CD4-positive, alpha-beta T cell treated with Interferon alpha-2 for 1 hour (primary cell): ENCODE measurements at places on chromosomes 1 and 21.

DNA sequence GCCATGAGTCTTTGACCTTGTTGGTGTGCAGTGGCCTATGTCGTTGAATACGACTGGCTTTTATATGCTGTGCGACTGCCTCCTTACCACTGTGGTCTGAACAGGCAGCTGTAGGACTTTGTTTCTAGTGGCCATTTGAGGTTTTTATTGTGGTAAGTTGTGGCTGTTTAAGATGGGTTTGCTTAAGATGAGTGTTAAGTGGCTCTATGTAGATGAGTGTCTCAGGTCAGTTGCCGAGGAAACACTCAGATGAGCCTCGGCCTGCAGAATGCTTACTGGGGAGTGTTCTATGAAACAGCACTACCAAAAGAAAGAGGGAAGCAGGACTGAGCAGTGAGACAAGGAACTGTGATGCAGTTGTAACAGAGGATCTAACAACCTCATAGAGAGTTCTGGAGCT, 14.9 kb upstream of the CD1C start:
- DNase-seq = no peak

- DNase-seq = no peak
Measured at GRCh38 chr1:234584420-234584805, 25.6 kb downstream of the IRF2BP2 start.

- DNase-seq = no peak
Measured at GRCh38 chr1:235843461-235843961, 23.2 kb downstream of the LYST start.

GRCh38 chr1:165764277-165764676, 4.4 kb downstream of the TMCO1 start:
- DNase-seq = no peak

- DNase-seq = no peak
Measured at GRCh38 chr1:112878321-112878720, 77.7 kb downstream of the SLC16A1 start.

- DNase-seq = no peak
Measured at GRCh38 chr1:96361961-96362360, 359.6 kb upstream of the PTBP2 start.

DNA sequence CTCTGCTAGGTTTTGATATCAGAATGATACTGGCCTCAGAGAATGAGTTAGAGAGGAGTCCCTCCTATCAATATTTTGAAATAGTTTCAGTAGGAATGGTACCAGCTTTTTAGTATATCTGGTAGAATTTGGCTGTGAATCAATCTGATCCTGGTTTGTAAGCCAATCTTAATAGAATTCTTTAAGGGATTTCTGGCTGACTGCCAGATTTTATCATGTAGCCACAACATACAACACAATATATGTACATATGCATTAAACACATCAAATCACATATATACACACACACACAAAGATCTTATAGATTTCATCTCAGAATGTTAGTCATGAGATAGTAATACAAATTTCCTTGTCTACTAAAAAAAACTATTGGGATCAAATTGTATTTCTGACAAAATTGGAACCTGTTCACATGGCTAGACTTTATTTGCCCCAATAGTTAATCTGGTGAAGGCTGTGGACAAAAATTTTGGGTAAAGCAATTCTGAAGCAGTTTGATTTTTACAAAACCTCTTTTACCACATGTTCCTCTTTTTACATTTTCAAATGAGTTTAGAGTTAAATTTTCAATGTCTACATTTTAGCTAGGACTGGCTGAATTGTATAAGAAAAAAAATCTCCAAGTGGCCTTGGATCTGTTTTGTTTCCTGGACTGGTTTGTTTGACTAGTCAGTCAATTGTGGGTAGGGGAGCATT, 151.7 kb downstream of the FASLG start:
- DNase-seq = no peak

GRCh38 chr1:34406377-34406776, 229.7 kb downstream of the C1orf94 start:
- DNase-seq = no peak

DNA sequence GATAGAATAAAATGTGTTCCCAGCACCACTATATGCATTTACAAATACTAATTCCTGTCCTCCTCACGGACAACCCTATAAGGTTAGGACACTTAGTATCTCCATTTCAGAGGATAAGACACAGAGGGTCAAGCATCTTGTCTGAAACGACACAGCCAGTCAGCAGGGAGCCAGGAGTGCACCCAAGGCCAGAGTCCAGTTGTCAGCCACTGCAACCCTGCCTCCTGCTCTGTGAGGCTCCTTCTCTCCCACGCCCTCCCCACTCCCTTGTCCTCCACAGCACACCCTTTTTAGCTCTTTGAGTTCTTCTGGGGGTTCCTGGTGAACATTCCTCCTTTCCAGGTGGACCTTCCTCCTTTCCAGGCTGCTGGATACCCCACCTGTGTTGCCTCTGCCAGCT, 119.0 kb upstream of the TNR start:
- no peak for DNase-seq

- DNase-seq = no peak
Measured at GRCh38 chr1:29469457-29469856, 233.1 kb downstream of the PTPRU start.

DNA sequence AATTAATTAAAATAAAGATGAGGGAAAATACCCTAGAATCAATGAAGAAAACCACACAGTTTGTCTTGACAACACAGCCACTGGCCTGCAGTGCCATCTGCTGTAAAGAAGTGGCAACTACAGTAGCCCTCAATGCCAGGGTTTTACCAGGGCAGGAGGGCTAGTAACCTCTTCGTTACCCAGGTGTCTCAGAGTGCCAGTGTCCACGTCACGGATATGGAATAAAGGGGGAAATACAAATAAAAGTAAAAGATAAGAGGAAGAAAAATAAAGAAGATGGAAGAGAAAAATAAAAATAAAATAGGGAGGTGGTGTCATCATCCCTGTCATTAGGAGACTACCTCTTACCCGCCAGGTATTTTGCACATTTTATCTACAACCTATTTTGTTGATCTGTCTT, 14.2 kb upstream of the SLC44A3 start:
- DNase-seq = peak; percentile 61

DNA sequence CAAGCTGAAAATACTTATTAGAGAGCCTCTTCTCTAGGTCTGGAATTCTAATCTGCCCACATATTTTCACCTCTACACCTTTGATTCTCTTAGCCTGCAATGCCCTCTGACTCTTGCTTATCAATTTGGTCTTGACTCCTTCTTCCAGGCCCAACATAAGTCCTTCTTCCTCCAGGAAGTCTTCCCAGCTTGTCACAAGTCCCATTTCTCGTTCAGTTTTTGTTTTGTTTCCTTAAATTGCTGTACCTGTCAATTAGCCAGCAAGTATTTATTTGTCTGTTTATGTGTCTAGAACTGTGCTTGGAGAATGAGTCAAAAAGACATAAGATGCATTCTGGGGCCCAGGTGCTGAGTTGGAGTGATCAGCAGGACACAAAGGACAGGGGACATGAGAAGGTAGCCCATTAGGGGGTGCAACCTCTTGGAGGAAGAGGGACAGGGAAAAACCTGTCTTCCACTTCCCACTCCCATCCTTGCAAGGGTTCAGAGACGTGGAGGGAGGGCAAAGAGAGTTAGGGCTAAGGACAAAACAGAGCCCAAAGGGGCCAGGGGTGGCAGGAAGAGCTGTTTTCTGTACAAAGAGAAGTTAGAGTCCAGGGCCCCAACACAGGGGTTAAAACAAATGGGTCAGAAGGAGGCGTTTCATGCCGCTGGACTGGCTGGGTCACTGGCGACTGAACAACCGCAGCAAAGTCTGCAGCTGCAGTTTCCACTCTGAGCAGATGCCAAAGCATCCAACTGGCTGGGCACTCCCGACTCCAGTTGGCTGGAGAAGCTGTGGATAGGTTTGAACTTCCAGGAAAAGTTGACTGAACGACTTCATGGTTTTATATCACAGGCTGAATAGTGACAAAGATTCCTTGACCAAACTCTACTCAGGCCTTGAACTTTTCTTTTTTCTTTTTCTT, 10.7 kb upstream of the CNR2 start:
- no peak for DNase-seq

- no peak for DNase-seq
Measured at GRCh38 chr1:6485168-6486101, 6.0 kb downstream of the PLEKHG5 start.

GRCh38 chr1:113990961-113991360, 11.7 kb downstream of the OLFML3 start:
- DNase-seq = no peak

DNA sequence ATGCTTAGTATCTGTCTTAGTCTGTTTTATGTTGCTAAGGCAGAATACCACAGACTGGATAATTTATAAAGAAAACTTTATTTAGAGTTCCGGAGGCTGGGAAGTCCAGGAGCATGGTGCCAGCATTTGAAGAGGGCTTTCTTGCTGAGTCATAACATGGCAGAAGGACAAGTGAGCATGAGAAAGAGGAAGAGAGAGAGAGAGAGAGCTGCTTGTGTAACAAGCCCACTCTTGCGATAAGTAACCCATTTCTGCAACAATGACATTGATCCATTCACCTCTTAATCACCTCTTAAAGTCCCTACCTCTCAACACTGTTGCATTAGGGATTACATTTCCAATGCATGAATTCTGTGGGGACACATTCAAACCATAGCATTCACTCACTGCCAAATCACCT, 11.7 kb upstream of the MYOCOS start:
- DNase-seq = no peak

GRCh38 chr1:228030451-228031201, 23.8 kb downstream of the WNT3A start:
- no peak for DNase-seq

DNA sequence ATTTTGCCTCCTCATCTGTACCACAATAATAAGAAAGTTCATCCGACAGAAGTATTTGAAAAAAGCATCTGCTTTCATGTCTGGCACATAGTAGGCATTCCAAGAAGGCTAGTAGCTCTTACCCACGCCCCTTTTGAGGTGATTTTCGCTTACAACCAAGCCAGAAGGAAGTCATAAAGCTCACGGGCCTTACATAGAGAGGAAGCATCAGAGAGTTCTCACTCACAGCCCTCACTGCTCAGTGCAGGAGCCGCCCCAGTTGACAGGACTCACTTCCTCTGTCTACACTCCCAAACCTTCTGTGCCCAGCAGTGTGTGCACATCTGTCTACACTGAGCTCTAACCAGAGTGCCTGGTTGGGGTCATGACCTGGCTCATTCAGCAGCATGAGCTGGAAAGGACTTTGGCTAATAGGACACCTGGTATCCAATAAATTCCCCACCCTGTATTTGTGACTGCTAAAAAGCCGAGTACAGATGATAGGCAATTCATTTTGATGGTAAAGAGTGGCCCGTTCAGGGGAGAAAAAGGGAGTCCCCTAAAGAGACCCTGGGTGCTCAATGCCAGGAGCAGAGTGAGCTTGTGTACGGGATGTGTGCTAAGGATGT, 36.8 kb upstream of the DUSP10 start:
- peak; percentile 69 for DNase-seq

DNA sequence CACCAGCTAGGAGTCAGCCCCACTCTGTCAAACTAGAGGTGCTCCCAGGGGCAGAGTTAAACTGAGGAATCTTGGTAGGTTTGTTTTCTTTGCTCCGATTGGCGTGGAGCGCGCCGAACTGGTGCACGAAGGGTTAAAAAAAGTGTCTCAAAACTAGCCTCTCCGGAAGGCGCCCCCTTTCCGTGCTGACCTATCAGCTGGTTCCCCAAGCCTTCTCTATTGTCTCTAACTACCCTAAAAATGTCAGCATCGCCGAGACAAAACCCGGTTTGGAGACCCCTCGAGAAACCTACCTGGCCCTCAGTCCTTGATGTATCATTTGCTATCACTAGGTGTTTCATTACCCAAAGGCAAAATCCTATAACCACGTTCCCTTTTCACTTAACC, 2.2 kb downstream of the TGFB2 start:
- DNase-seq = no peak

DNA sequence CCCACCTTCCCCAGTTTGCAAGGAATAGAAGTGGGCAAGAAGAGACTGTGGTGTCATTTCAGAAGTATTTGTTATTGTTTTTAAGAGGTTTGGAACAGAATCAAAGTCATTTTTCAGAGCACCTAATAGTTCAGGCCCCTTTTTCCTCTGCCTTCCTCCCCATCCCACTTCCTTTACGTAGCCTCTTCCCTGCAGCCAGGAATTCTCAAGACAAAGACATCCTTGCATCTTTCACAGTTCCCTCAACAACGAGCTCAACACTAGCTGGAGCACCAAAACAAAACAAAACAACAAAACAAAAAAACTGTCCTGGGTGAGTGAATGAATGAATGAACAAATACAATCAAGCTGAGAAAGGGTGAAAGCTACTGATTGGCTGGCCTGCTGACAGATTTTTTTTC, 7.0 kb downstream of the PALMD start:
- DNase-seq = no peak

GRCh38 chr1:99146129-99146848, 118.0 kb upstream of the PLPPR4 start:
- DNase-seq = peak; percentile 2

DNA sequence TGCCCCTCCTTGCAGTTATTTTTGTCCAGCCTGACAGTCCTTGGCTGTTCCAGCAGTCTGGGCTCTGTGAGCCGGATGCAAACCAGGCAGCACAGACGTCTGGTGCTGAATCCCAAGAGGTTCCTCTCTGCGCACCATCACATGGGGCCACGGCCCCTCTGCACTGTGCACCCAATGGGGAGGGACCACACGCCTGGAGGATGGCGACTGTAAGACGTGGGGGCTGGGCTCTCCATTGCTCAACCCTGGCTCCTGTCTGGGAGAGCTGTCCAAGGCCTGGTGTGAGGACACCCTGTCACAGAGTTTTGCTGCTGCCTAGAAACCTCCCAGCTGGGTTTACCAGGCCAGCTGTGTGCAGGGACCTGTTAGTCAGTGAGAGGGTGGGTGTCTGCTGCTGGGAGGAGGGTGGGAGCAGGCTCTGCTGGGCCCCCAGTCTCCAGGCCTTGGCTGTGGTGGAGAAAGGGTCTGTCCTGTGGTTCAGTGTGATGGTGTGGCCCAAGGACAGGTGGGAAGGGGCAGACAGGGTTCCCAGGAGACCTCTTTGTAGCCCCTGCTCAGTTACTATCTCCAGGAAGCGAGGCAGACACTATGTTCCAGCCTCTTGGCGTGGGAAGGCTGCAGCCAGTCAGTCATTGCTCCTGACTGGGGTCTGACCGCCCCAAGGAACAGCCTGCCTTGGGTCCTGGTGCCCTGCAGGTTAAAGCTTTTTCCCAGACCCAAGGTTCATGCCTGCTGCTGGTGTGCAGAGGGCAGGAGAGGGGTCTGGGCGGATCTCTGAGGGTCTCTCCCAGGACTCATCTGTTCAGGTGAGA, 13.8 kb downstream of the HEYL start:
- DNase-seq = no peak

DNA sequence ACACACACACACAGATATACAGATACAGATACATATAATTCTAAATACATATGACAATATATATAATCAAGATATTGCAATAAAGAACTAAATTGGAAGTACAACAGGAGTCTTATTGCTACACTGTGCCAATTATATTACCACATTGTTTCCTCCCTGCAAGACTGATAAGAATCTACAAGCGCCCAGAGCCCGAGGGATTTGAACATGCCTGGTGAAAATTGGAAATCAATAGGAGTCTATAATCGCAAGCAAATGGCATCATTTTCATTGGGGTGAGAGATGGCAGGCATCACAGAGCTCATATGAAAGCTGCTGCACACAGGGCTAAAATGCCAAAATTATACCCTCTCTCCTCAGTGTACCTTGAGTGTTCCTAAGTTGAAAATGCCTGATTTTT, 152.9 kb upstream of the PTBP2 start:
- DNase-seq = no peak

GRCh38 chr1:205950826-205951549, 7.7 kb upstream of the SLC26A9 start:
- no peak for DNase-seq

GRCh38 chr1:167782946-167783345, 61.2 kb downstream of the MPZL1 start:
- DNase-seq = no peak

- DNase-seq = no peak
Measured at GRCh38 chr1:180193141-180194047, 36.7 kb upstream of the LHX4 start.
